ENCODE measurements at places on chromosomes 5 and 9.
A peak's percentile ranks its signal among the peaks of the same experiment; 100 is the strongest.

DNA sequence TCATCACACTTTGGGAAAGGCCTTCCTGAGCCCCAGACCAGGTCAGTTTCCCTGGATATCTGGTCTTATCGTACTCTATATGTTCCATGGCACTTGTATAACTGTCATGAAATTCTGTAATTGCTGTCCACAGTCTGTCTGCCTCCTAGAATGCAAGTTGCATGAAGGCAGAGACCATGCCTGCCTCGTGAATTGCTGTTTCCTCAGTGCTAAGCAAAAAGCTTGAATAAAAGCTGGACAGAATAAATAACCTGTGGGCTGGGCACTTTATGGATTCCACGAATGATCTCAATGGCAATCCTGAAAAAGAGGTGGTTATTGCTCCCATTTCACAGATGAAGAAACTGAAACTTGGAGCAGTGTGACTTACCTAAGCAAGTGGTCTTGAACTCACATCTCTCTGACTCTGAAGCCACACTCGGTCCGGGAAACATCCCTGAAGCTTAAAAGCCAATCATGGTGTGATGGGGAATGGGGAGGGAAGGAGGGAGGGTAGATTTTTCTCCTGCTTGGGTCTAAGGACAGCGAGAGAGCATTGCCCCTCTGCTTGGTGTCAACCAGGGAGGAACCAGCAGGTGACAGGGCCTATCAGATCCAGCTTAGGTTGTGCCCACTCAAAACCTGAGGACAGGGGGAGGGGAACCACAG, 13.2 kb upstream of the LHX2 start:
- no peak for DNase-seq

DNA sequence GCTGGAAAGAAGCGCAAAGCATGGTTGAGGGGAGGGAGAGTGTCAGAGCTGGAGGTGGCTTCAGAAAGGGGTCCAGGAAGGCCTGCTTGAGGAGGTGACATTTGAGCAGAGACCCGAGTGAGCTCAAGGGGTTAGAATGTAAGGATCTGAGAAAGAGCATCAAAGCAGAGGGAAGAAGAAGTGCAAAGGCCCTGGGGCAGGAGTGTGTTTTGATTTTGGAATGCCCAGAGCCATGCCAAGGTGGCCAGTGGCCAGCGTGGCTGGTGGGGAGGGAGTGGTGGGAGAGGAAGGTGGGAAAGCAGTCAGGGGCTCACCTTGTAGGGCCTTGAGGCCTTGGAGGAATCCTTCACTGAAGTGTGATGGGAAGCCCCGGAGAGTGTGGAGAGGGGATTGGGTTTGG, 15.4 kb downstream of the FGF18 start:
- DNase-seq = no peak

GRCh38 chr5:107696080-107696479, 25.3 kb upstream of the EFNA5 start:
- DNase-seq = no peak

DNA sequence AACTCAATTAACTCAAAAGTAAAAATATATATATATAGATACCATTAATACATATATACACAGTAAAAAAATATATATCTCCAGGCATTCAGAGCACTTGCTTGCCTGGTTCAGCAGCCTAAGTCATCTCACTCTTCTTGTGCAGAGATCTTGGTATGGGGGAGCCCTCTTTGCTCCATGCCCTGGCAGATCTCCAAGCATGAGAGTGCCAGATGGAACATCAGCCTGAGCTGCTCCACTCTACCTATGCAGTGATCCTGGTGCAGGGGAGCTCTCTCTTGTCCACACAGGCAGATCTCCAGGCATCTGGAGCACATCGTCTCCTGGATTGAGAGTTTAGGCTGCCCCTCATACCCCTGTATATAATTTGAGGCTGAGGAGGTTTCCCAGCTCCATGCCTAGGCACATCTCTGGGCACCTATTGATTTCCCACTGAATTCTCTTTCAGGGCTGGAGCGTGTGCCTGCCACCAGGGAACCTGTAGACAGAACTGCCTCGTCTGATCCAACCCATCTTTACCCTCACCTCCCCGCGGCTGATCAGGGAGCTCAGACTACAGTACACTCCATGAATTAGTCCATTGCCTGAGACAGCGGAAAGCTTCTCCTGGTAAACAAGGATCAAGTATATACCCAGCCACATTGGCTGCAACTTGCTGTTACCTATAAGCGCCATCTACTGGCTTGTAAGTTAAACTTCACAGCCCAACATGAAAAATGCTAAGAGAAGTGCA, 342.4 kb upstream of the GRIA1 start:
- DNase-seq = peak; percentile 80

GRCh38 chr9:24986331-24986730, 440.6 kb upstream of the IZUMO3 start:
- no peak for DNase-seq

- DNase-seq = no peak
Observed at GRCh38 chr5:14595189-14595588, 13.6 kb downstream of the OTULINL start.

DNA sequence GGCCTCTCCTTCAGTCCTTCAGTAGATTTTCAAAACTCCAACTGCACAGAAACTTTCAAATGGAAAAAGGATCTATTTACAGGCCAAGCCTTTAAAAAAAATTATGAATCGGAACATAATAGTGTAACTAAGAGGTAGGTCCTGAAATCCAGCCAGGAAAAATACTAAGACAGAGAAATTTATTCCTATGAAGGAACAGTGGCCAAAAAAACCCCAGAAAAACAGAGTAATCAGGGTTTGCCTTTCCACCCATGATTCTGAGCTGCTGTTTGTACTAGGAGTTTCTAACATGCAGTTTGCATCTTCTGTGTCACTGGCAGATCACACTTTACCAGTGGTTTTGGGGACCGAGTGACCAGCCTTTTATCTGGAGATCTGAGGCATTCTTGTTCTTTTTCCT, 93.1 kb upstream of the TMED7 start:
- no peak for DNase-seq

- peak; percentile 79 for DNase-seq
Observed at GRCh38 chr5:181120306-181120705, 10.7 kb downstream of the OR2V1 start.

DNA sequence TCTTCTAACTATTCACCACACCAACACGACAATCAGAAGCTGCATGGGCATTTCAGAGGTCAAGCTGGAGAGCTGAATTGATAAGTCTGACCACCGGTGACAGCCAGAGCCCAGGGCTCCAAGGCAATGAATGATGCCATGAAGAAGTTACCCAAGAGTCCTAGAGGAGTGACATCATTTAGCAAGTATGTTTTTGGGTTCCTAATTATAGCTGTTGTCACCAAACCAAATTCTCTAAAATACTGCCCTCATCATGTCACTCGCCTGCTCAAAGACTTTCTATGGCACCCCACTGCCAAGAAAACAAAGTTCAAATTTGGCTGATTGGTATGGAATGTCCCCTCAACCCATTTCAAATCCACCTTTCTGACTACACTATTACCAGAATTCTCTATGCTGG, 235.1 kb downstream of the SPOCK1 start:
- peak; percentile 30 for DNase-seq

- DNase-seq = peak; percentile 7
Observed at GRCh38 chr9:113026200-113026599, 14.2 kb upstream of the ZNF883 start.

GRCh38 chr9:118721923-118722322, 647.3 kb downstream of the BRINP1 start:
- no peak for DNase-seq

DNA sequence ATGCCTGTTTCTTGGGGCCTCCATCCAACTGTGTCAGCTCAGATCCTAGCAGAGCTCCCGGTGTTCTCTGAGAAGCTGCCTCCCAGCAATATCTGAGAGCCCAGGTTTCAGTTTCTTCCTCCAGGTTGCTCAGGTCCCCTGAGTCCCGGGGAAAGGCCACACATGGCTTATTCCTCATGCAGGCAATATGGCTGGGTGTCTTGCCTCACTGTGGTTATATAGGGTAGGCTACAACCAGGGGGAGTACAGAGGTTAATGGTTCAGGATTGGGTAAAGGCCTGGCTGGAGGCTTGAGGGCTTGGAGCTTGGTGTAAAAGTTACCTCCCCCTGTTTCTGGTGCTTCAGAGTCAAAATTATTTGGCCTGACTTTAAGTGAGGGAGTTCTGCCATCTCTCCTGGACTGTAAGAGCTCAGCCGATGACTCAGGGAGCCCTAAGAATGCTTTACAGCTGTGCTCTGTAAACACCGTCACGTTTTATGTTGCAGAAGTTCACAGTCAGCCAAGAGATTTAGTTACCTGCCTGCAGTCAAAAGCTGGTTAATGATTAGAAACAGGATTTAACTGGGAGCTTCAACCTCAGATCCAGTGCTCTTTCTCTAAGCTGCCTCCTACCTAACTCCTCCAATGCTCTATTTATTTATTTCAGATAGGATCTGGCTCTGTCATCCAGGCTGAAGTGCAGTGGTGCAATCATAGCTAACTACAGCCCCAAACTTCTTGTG, 24.3 kb upstream of the UBAP2 start:
- DNase-seq = peak; percentile 87

DNA sequence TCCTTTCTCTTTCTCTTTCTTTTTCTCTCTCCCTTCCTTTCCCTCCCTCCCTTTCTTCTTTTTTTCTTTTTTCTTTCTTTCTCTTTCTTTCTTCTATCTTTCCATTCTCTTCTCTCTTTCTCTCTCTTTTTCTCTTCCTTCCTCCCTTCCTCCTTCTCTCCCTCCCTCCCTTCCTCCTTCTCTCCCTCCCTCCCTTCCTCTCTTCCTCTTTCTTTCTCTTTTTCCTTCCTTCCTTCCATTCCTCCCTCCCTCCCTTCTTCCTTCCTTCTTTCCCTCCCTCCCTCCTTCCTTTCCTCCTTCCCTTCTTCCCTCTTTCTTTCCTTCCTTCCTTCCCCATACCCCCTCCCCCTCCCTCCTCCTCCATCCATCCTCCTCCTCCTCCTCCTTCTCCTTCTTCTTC, 243.3 kb upstream of the CTNND2 start:
- no peak for DNase-seq

DNA sequence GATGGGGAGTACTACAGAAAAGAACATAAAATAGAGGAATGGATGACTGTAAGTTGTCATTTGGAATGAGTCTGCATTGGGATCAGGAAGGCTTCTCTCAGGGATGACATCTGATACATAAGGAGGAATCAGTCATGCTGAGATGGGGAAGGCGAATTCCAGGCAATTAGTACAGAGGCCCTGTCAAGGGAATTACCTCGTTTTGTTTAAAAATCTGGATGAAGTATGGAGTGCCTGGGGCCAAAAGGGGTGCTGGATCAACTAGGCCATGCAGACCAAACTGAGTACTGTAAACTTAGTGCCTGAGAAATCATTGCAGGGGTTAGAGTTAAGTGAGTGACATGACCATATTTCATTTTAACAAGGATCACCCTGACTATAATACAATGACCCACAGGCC, 30.5 kb downstream of the JAKMIP2 start:
- DNase-seq = no peak

DNA sequence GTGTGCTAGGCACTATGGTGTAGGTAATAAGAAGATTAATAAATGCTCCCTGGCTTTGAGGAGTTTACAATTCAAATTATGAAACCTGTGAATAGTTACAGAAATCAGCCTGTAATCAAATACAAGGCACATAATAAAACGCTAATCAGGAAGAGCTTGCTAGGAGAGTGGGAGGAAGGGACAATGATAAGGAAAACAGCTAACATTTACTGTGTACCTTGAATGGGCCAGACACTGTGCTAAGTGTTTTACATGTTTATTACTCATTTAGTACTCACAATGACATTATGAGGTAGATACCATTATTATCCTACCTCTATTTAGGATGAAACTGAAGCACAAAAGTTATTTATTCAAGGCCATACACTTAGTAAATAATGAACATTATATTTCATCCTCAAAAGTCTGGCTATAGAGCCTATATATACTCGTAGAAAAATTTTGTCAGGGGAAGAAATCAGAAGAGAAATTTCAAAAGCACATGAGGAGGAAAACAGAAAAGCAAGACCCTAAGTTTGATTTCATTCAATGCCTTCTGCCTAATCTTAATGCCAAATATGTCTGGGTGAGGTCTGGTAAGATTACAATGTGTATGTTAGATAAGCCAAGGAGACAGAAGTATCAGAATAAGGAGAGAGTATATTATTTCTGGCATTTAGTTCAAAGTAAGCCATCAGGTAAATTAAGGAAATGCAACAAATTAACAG, 35.9 kb downstream of the AFF4 start:
- no peak for DNase-seq

DNA sequence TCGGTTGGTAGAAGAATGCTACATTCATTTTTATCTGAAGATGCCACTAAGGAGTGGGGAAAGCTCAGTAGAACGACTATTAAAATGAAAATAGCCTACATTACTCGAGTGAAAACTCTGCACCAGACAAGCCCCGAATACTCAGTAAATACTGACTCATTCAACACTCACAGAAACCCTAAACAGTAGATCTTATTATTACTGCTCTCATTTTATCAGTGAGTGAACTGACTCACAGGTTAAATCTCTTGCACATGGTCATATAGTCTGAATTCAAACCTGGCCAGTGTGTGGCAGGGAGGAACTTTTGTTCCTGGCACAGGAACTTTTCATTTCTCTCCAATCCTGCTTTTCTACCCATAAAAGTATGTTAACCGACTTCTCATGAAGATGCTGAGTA, 9.6 kb upstream of the PAPPA start:
- peak; percentile 80 for DNase-seq

- no peak for DNase-seq
Observed at GRCh38 chr9:101528015-101528414, 5.6 kb upstream of the RNF20 start.

- DNase-seq = peak; percentile 61
Observed at GRCh38 chr9:122580360-122580759, 2.8 kb downstream of the OR1L8 start.

- peak; percentile 17 for DNase-seq
Observed at GRCh38 chr5:82023644-82024043, 51.8 kb downstream of the ATG10 start.

- DNase-seq = peak; percentile 86
Observed at GRCh38 chr5:113294311-113295110, 140.3 kb downstream of the TSSK1B start.

DNA sequence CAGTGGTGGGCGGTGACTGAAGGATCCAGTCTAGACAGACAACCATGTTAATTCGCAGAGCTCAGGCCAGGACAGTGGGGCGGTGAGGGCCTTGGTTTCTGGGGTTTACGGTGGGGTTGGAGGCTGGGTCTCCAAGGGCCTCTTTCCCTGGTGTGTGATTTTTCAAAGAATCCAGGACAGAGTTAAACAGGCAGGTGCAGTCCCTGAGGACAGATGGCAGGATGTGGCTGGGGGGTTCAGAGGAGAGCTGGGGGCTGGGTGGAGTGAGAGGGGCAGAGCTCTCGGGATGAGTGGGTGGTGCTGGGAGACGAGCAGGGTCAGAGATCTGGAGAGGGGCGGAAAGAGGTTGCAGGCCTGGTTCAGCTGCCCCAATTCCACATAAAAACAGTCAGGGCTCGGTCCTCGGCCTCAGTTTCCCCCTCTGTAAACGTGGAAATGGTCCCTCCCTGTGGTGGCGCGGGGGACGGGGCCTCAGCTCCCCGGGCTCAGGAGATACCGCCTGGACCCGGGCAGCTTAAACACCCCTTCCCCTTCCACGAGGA, 145.9 kb downstream of the GAPVD1 start:
- no peak for DNase-seq

GRCh38 chr5:73288803-73289720, 116.1 kb downstream of the TMEM174 start:
- DNase-seq = no peak

All from fibroblast of mammary gland (primary cell).